ENCODE measurements at places on chromosomes 1 and 21.
A peak's percentile ranks its signal among the peaks of the same experiment; 100 is the strongest.

DNA sequence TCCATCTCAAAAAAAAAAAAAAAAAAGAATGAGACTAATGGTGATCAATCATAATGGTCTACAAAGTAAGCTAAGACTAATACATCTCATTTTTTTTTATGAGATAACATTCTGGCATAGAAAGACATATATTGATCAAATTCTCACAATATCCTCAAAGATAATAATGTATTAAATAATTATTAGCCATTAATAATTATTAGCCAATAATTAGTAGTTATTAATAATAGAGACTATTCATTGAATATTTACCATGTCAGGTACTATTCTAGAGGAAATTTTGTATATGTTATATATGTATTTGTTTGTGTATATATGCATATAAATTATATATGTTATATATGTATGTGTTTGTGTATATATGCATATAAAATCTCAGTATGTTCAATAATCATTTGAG is 137.7 kb upstream of the PTBP2 start:
- DNase-seq, result no peak

GRCh38 chr1:10721381-10722321 is 74.8 kb downstream of the CASZ1 start:
- DNase-seq, result no peak

DNA sequence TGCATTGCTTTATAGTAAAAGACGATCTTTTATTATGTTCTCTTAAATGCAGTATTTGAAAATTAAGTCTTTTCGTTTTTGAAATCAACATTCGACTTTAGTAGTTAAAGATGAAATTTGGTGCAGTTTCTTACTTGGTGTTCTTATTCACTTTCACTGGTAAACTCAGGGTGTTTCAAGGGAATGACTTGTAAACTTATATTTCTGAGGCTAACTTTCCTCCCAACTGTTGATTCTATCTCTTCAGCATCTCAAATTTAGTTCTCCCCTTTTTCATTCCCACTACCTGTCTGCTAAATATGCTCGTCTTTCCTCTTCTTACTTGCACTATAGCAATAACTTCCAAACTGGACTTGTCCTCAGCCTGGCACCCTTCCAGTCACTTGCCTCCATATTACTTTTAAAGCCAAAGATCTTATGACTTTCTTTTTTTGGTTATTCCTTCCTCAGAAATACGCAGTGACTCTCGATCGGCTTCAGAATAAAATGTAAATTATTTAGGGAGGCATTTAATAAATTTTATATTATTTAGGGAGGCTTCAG is 988 bp downstream of the SLC35A3 start:
- DNase-seq, result no peak

- no peak for DNase-seq
These were observed 239.5 kb upstream of the LRRC7 start for GRCh38 chr1:69328186-69328585.

DNA sequence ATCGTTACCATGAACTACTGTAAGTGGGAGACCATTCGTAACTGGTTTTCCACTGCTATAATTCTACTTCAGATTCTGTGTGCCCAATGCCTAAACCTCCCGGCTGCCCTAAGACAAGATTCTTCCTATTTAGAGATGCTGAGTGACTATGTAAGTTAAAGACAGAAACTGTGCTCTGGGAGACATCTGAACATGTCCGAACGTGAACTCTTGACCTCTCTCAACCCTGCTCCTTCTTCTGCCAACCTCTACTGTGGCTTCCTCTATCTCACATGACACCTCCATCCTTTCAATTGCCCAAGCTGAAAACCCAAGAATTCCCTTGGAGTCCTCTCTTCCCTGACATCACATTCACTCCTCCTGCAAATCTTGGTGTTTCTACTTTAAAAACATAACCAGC is 182.9 kb downstream of the AKT3 start:
- no peak for DNase-seq

- peak; percentile 67 for DNase-seq
These were observed 21.9 kb upstream of the IVNS1ABP start for GRCh38 chr1:185338719-185339622.

DNA sequence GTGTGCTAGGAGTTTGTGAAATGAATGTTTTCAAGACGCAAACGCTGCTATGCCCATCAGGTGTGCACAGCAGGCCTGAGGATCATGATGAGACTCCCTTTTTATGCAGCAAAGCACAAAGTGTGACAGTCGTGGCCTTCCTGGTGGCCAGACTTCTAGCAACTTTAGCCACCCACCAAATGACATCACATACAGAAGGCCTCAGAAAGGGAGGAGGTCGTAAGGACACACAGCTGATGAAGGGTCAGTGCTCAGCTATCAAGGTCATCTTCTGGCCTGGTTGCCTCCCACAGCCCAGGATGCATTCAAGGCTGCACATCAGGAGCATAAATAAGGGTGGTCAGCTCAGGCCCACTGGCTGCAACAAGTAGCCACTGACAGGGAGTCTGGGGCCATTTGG is 36.6 kb downstream of the BMP8A start:
- no peak for DNase-seq

- no peak for DNase-seq
These were observed 7.8 kb downstream of the ADAMTS4 start for GRCh38 chr1:161190962-161191521.

DNA sequence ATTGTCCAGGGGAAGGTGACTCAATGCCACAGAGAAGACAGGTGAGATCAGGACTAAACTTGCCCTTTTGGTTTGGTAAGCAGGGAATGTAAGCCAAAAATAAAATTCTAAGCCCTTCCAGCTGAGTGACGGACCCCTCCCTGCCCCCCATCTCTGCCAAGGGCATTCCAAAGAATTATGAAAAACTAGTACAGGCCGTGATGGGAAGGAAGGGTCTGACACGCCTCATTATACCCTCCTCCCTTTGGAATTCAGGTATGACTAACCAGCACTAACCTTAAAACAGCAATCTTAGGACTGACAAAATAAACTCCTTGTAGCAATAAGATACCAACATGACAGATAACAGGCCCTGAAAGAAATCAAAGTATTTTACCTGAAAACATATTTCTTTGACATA is 99.6 kb downstream of the GABPA start:
- no peak for DNase-seq

DNA sequence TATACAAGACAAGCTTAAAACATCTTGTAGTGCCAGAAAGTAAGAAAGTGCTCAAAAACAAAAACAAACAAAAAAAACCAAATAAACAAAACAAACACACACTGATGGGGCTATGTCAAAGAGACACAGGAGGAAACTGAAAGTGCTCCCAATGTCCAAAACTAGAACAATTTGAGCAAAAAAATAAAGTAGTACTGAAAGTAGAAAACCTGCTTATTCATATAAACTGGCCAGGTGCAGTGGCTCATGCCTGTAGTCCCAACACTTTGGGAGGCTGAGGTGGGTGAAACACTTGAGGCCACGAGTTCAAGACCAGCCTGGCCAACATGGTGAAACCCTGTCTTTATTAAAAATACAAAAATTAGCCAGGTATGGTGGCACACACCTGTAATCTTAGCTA is 129.9 kb downstream of the GLUL start:
- DNase-seq, result no peak

DNA sequence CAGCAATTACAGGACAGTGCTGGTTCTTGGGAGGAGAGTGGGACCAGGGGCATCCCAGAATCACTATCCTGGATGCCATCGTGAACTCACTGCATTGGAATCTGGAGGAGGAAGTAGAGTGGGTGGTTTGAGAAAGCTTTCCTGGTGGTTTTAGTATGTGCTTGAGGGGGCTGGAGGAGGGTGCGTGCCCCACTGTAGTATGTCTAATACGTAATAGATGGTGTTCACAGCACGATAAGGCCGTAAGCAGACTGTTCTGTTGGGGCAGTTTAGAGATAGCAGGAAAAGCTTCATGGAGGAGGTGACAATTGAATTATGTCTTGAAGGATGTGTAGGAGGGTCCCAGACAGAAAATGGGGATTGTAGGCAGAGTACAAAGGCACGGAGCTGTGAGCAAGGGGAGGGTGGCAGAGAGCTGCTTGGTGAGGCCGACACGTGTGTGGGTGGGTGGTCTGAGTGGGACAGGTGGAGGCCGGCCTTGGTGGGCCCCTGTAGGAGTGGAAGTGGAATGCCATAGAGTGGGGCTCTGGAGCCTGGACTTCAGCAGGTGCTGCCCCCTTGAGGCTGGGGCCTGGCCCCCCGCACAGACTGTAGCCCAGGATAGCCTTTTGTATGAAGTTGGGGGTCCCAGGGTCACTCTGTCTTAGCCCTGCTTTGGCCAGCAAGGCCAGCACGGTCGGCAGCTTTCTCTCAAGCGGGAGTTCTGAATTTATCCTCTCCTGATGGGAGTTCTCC is 37.0 kb downstream of the IL6R start:
- no peak for DNase-seq

DNA sequence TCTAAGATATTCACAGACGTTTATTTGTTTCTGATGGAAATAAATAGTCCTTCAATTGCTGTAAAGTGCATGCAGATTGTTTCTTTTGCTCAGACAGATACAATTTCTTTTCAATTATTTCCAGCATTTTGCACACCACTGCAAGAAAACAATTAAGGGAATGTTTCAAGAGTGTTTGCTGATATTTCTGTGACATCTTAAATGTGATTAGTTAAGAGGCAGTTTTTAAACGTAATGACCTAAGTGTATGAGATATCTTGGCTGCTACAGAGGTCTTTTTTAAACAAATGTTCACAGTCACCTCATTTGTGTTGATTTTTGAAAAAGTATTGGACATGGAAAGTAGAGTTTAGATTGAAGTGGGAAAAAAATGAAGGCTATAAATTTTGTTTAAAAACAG is 262.3 kb upstream of the BRINP3 start:
- no peak for DNase-seq

DNA sequence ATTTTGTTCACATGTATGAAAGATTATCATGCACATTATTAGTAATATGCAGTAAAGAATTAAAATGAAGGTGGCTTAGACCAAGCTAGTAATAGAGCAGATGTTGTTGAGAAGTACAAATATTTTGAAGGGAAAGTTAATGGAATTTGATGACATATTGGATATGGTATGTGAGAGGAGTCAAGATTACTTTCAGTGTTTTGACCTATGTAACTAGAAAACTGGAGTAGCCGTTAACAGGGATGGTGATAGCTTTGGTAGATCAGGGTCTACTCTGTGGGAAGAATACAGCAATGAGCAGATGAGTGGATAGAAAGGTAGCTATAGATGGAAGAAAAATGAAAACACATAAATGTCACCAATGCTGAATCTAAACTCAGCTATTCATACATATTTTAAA is 163.2 kb upstream of the LRRC7 start:
- DNase-seq, result no peak

DNA sequence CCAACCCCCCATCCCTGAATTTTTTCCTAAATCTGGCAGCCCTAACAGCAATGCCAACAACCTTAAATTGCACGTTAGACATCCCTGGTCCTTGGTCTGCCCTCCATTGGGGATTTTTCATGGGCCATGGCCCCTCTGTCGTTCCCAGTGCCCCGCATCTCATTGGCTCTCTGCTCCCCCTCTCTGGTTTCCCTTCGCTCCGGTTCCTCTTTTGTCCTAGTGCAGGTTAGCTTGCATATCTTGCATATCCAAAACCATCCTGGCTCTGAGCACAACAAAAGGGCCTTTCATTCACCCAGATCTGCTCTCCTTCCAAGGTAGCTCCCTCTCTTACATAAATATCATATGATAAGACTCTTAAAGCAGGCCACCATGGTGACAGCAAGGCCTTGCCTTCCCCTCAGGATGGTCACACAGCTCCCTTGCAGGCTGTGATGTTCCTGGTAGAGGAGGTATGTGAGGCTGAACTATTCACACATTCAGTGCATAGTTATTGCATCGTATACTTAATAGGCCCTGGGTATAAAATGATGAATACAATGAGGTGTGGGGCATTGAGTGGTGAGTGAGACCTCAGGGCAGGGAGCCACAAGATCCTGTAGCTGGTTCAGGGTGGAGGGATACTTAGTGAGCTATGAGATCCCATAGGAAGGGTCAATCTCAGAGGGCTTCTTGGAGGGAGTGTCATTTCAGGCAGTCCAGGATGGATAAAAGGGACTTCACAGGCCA is 45.2 kb downstream of the TENT5C start:
- no peak for DNase-seq

GRCh38 chr1:230822092-230822581 is 46.2 kb downstream of the C1orf198 start:
- no peak for DNase-seq

DNA sequence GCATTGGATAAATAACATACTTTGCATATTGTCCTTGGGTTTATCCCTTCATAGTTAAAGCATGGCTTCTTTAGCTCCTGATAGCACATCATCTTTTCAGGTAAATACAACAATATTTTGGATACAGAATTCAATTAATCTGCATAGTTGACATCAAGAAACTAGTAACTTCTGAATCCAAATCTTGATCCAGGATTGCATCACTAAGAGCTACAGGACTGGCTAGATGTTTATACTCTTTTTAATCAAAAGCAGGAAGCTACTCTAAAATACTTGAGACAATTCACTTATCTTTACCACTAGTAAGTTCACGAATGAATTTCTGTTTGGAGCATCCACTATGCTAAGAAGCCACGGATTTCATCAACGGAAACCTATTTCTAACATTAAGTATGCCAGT is 54.2 kb upstream of the SLC44A3 start:
- DNase-seq, result no peak

GRCh38 chr1:9368356-9368755 is 75.7 kb downstream of the SPSB1 start:
- no peak for DNase-seq

GRCh38 chr1:23529146-23530086 is 1.6 kb downstream of the E2F2 start:
- no peak for DNase-seq

DNA sequence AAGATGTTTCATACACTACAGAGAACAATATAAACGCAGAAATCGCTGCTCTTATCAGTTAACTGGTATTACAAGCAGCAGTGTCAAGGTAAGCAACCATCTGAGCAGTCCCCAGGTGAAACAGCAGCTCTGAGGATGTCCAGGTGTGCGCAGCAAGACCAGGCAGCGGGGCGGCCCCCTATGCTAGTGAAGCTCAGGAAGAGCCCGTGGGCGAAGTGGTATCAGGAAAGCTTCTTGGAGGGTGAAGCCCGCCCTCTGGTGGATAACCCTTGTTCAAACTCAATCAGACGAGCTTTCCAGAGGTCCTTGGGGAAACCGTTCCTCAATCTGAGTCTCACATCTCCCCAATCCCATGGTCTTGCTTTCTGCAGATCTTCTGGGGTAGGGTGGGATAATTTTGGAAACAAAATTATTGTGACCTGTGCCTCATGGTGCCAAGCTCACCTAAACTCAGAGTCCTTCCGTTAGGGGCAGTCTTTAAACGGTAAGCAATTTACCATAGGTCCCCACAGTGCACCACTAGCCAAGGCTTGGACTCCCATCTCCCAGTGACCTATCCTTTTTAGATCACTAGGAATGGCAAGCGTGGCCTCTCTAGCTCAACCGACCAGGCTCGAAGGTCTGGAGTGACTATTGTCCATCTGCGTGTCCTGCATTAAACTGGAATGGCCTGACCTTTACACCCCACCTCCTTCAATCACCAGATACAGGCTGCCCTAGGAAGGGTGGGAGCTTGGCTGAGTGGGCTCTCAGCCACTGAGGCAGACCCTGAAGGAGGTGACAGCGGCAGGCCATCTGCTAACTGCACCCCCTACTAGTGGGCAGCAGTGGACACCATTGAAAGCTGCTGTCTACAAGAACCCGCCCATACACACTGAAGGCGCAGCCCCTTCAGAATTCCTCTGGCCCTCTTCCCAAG is 13.6 kb upstream of the FAM110D start:
- DNase-seq, result peak; percentile 51

- no peak for DNase-seq
These were observed 53.1 kb upstream of the PROX1 start for GRCh38 chr1:213934649-213935048.
